ENCODE measurements at places on chromosomes 4 and X. TPM values are rescaled to one million over a fixed set of nuclear protein-coding genes. Genes with fewer than 3 reads are reported as not detected.

The UCHL1 gene
- total RNA-seq: 12.5 TPM

The CFP gene
- total RNA-seq: 3.7 TPM

The BST1 gene
- total RNA-seq: 5.2 TPM

The TMEM35A gene
- total RNA-seq: 1.6 TPM

The PHOX2B gene
- not detected for total RNA-seq

The DCX gene
- total RNA-seq: 3.7 TPM

The XAGE1A gene
- total RNA-seq: not detected

The SMR3B gene
- total RNA-seq: not detected

The CHRDL1 gene
- total RNA-seq: 12.5 TPM

The TMSB15A gene
- 6.3 TPM for total RNA-seq

The TACR3 gene
- 4.2 TPM for total RNA-seq

The ASB12 gene
- total RNA-seq: 8.4 TPM

The USP17L27 gene
- not detected for total RNA-seq

The CXCL10 gene
- total RNA-seq: 4.7 TPM

The TDO2 gene
- not detected for total RNA-seq

The GAGE2A gene
- total RNA-seq: not detected

The MOSPD2 gene
- 5.2 TPM for total RNA-seq

The TEC gene
- 0.52 TPM for total RNA-seq

The MAGEB1 gene
- total RNA-seq: not detected

The ALB gene
- total RNA-seq: 15.7 TPM

The TMEM156 gene
- total RNA-seq: under 0.01 TPM

The ZNF280C gene
- total RNA-seq: 5.7 TPM

The OCIAD1 gene
- total RNA-seq: 102 TPM

The JCHAIN gene
- 2.1 TPM for total RNA-seq

The SMC1A gene
- 9.9 TPM for total RNA-seq

The HPF1 gene
- 13.0 TPM for total RNA-seq

The LONRF3 gene
- 3.7 TPM for total RNA-seq

The LEF1 gene
- total RNA-seq: 4.7 TPM

The ZNF711 gene
- total RNA-seq: 15.7 TPM

The OGT gene
- 123 TPM for total RNA-seq

The GYPA gene
- 14.1 TPM for total RNA-seq

Measured in skeletal muscle tissue (tissue), 5 donors.